ENCODE measurements at places on chromosomes 1 and 21. TPM values are rescaled to one million over a fixed set of nuclear protein-coding genes. Genes with fewer than 3 reads are reported as not detected.

Gene S100A7
- total RNA-seq: not detected

Gene ATPAF1
- 54.3 TPM for total RNA-seq

Gene SLC2A1
- 64.8 TPM for total RNA-seq

Gene TP73
- total RNA-seq: 14.9 TPM

Gene CYP4Z1
- total RNA-seq: not detected

Gene DISC1
- 4.1 TPM for total RNA-seq

Gene CR1
- 0.16 TPM for total RNA-seq

Gene UTS2
- total RNA-seq: not detected

Gene SERPINC1
- total RNA-seq: 0.22 TPM

Gene AXDND1
- total RNA-seq: not detected

Gene GPR37L1
- total RNA-seq: 0.02 TPM

Gene RPTN
- total RNA-seq: not detected

DNA sequence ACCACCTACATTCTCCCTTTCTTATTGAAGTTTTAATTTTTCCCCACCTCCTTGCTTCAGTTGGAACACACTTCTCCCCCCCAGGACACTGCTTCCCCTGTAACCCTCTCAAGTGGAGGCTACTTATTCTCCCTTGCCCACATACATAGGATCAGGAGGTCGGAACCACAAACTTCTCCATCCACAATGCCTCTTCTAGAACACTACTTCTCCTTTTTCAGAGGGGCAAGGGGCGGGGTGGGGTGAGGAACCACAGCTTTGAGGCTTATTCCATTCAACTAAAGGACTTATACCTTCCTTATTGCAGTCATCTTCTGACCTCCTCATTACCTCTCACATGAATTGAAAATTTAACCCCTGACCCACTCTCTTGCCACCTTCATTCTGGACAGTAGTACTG lies 81.3 kb downstream of the NEK7 start:
- no peak for DNase-seq

GRCh38 chr1:238265866-238266265 lies 375.1 kb upstream of the ZP4 start:
- no peak for DNase-seq

- DNase-seq: no peak
Measured at GRCh38 chr1:94305704-94306103, 68.3 kb upstream of the ARHGAP29 start.

- DNase-seq: no peak
Measured at GRCh38 chr1:161290779-161291178, 19.0 kb downstream of the MPZ start.

GRCh38 chr1:200166411-200166810 lies 138.9 kb downstream of the NR5A2 start:
- no peak for DNase-seq

- DNase-seq: no peak
Measured at GRCh38 chr1:214753236-214753852, 150.3 kb downstream of the CENPF start.

- no peak for DNase-seq
Measured at GRCh38 chr1:84208935-84209334, 64.9 kb downstream of the PRKACB start.

DNA sequence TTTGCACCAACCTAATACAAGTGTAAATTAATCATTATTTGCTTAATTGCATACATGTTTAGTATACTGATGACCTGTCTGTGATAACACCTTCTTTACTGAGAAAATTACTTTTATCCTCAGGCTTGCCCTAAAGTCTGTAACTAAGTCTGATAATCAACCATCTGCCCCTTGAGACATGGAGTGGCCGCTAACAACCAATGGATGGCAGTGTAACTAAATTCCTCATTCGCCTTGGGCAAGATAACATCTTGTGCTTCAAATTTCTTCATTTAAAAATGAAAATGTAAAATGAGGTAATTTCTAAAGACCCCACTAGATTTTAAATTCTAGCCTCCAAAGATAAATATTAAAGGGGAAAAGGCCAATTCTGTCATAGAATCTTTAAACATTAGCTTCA lies 85.1 kb downstream of the ENAH start:
- DNase-seq: peak; percentile 44

DNA sequence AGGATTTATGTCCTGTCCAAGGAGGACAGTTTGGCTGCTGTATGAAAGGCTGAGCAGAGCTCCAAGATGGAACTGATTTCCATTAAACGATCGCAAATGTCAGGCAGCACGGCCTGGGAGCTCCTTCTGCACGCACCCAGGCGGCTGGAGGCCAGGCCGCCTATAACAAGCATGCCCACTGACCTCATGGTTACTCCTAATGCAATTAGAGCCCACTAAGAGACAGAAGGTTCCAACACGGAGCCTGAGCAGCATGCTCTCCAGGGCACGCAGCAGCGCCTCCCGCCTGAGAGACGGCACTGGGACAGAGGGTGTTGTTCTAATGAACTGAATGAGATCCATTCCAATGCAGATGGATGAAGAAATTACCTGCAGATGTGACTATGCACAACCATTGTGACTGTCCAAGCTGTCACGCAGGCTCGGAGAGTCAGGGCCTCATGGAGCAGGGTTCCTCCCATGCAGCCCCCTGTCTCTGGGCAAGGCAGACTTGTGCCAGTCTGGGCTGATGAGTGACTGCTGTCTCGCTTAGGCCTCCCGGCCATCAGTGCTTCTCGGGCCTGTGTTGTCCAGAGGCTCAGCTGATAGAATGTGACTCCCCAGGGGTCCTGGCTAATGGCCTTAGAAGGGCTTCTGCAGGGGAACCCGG lies 25.2 kb upstream of the CDCA8 start:
- no peak for DNase-seq

DNA sequence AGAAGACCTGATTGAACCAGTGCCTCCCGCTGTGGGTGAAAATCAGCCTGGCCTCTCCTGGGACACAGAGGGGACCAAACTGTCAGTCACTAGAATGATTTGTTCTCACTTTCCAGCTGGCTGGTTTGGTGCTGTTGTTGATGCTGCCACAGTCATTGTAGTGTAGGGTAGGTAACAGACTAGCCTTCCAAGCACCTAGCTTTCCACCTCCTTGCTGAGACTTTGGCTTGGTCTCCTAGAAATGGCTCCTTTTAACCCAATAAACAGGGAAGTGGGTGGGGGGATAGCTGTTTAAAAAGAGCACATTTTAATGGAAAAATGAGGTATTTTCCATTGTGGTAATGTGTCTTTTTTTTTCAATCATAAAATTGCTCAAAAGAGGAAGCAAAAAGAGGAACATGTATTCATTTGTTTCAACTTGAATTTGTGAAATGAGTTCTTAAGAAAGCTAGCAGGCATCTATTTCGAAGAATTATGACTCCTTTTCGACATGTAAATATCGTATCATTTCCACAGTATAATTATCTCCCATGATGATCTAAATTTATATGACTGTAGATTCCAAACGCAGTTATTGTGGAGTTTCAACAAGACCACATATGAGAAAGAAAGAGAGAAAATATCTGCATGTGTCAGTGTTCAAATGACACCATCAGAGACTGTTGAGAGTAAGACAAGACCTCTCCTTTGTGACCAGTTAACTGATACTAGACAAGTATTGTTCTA lies 190.1 kb downstream of the HLX start:
- no peak for DNase-seq

GRCh38 chr1:58932859-58933598 lies 149.2 kb upstream of the JUN start:
- DNase-seq: peak; percentile 47

DNA sequence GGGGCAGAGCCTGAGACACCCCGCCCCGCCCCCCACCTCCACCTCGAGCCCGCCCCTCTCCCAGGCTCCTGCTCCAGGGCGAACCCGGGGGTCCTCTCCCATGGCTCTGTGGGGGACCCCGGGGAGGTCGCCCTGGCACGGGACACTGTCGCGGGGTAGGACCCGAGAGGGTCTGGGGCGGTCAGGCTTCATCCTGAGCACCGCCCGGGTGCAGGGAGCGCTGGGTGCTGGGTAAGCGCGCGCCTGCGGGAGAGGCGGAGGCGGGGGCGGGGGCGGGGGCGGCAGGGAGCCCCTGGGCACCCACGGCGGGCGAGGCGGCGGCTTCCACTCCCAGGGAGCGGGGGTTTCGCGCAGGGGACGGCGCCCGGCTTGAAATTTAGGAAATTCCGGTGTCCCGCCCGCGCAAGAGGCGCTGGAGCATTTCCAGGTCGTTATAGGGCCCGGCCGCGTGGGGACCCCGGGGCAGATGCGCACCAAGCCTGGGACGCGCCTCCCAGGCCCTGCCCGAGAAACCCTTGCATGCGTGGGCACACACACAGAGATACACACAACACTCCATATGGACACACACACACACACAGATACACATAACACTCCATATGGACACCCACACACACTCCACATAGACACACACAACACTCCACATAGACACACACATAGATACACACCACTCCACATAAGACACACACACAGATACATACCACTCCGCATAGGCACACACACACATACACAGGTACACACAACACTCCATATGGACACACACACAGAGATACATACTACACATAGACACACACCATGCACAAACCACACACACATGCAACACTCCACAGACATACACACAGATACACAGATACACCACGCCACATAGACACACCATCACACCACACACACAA lies 48.7 kb upstream of the SLC19A1 start:
- DNase-seq: no peak

- no peak for DNase-seq
Measured at GRCh38 chr1:206556047-206556749, 48.9 kb downstream of the RASSF5 start.

DNA sequence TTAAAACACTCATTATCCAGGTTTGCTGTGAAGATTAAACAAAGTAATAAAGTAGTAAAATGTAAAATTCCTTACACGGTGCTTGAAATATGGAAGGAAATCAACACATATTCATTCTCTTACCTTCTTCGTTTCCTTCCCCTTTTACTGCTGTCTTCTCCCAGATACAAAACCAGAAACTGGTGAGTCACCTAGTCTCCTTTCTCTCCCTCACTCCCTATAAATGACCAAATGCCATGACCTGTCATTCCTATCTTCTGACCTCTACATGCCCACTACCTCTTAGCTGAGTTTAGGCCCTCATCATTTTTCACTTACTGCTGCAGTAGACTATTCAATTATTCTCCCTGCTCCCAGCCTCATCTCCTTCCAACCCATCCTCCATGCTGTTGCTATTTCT lies 4.3 kb upstream of the NR1I3 start:
- DNase-seq: no peak

GRCh38 chr1:109290998-109291397 lies 8.1 kb upstream of the PSRC1 start:
- no peak for DNase-seq

- no peak for DNase-seq
Measured at GRCh38 chr21:33640697-33641351, 717 bp downstream of the CRYZL1 start.

- peak; percentile 66 for DNase-seq
Measured at GRCh38 chr1:8712413-8713231, 104.8 kb downstream of the RERE start.

- DNase-seq: no peak
Measured at GRCh38 chr21:42353623-42354022, 2.8 kb upstream of the TFF2 start.

DNA sequence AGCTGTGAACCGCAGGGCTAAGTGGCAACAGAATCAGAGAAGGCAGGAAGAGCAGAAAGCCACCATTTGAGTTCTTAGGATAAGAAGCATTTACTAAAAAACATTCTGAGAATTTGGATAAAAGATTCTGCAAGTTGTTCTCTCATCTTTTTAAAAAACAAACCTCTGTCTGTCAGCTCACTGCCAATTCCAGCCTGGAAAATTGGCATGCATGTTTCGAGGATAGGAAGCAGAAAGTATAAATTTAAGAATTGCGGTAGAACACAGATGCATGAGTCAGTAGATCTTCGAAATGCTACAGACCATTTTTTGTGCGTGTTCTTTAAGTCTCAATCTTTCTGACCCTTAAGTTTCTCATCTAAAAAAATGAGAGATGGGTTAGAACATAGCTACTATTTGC lies 544.5 kb upstream of the DAB1 start:
- no peak for DNase-seq

GRCh38 chr1:75203415-75204277 lies 69.5 kb downstream of the LHX8 start:
- DNase-seq: peak; percentile 54

DNA sequence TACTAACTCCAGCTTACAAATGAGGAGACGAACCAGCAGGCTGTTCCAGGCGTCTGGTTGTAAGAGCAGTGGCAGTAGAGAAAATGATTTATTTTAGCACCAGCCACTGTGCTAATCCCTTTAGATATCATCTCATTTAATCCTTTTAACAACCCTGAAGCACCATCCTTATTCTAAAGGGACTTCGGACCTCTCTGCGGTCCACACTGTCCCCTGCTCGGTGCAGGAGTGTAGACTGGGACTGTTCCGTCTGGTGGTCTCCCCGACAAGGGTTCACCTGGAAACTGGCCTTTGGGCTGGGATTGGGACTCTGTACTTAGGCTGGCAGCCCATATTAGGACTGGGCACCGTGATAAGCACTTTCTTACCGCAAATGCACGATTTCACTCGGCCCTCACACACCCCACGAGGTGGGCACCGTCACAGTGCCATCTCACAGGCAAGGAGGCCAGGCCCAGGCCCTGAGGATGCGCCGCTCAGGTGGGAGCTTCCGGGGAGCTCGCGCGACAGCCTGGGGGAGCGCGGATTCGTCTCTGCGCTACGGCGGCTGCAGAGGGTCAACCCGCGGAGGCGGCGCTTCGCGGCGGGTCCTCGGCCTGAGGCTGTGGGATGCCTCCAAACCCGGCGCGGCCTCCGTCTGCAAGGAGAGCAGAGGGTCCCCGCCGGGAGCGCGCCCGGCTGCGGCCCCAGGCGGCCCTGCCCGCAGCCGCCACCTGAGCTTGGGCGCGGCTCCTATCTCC lies 45.2 kb downstream of the ATP1A1 start:
- DNase-seq: peak; percentile 89
